Dermis blood vessel endothelial cell (primary cell): ENCODE measurements at places on chromosomes 12 and 14. TPM values are rescaled to one million over a fixed set of nuclear protein-coding genes. Genes with fewer than 3 reads are reported as not detected.

- DNase-seq = no peak
Observed at GRCh38 chr12:13144266-13144828, 40.9 kb upstream of the GSG1 start.

- DNase-seq = no peak
Observed at GRCh38 chr14:96125536-96125935, 79.1 kb upstream of the BDKRB2 start.

GRCh38 chr14:68318828-68319227 lies 474.0 kb downstream of the ZFP36L1 start:
- DNase-seq = peak; percentile 17

DNA sequence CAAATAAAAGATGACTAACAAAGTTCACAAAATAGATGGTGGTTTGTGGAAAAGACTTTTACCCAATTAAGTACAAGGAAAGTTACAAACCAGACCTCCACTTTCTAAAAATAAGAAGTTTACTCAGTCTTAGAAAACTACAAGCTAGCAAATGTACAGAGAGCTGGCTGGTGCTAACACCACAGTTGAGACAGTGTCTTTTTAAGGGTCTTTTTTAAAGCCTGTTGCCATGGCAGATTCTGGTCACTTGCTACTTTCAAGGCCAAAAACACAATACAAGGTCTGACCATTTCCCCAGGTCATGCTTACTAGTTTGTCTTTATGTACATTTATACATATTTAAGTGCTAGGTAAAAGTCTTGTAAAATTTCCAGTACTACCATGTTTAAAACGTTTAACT lies 2.4 kb downstream of the BTG1 start:
- DNase-seq = no peak

The GLIPR1L1 gene
- not detected in 2 replicates for total RNA-seq
